ENCODE measurements at places on chromosomes 3 and 15. TPM values are rescaled to one million over a fixed set of nuclear protein-coding genes. Genes with fewer than 3 reads are reported as not detected.

Gene TIMMDC1
- 93.7 TPM for total RNA-seq

Gene CELF6
- total RNA-seq = 0.19 TPM

Gene OR5H1
- total RNA-seq = not detected

Gene EHD4
- total RNA-seq = 43.6 TPM

Gene SPINT1
- total RNA-seq = 11.3 TPM

Gene DPPA4
- not detected for total RNA-seq

Gene PRR20G
- total RNA-seq = not detected

Gene ATP10A
- total RNA-seq = 15.9 TPM

Gene PLCH1
- total RNA-seq = 0.12 TPM

Gene SEMA6D
- not detected for total RNA-seq

Gene PLSCR2
- total RNA-seq = not detected

Gene ISL2
- 0.15 TPM for total RNA-seq

Gene NTRK3
- total RNA-seq = 0.78 TPM

GRCh38 chr3:45946307-45946706 lies 3.0 kb downstream of the CXCR6 start:
- no peak for DNase-seq

- no peak for DNase-seq
These were observed 361 bp downstream of the SEMA3F start for GRCh38 chr3:50155491-50155878.

DNA sequence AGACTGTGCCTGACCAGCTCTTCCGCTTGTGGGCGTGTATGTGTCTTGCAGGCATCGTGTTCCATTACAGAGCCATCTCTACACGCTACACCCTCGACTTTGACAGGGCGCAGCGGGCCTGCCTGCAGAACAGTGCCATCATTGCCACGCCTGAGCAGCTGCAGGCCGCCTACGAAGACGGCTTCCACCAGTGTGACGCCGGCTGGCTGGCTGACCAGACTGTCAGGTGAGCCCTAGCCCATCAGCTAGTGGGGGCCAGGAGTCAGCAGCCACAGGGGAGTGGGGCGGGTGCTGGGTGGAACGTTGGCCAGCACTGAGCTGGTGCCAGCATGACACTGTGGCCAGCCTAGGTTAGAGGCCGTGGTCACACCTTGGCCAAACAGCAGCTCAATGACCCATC lies 36.7 kb downstream of the ACAN start:
- DNase-seq = no peak

DNA sequence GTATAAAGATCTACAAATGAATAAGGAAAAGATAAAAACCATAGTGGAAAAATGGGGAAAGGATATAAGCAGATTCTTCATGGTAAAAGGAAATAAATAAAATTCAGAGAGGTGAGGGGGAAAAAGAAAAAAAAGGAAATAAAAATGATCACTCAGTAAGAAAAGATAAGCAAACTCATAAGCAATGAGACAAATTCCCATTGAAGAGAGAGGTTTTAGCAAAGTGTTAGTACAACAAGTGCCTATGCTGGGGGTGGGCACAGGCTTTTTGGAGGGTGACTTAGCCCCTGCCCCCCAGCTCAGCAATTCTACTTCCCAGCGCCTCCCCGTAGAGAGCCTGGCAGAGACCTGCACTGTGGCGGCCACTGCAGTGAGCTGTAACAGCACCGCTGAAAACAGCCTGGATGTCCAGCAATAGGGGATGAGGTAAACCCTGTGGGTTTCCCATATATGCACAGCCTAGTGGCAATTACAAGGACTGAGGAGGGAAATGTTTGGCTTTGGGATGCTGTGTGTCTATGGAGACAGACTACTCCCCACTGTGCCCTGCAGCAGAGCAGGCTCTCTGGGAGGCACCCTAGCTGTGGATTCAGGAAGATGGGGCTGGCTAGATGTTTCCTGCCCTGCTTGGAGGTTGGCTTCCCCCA lies 23.7 kb upstream of the SFMBT1 start:
- DNase-seq = no peak

GRCh38 chr15:58087871-58088270 lies 22.4 kb upstream of the ALDH1A2 start:
- DNase-seq = no peak

GRCh38 chr3:51361746-51362145 lies 23.3 kb upstream of the MANF start:
- DNase-seq = no peak

GRCh38 chr3:17384567-17385296 lies 357.7 kb downstream of the TBC1D5 start:
- DNase-seq = no peak

DNA sequence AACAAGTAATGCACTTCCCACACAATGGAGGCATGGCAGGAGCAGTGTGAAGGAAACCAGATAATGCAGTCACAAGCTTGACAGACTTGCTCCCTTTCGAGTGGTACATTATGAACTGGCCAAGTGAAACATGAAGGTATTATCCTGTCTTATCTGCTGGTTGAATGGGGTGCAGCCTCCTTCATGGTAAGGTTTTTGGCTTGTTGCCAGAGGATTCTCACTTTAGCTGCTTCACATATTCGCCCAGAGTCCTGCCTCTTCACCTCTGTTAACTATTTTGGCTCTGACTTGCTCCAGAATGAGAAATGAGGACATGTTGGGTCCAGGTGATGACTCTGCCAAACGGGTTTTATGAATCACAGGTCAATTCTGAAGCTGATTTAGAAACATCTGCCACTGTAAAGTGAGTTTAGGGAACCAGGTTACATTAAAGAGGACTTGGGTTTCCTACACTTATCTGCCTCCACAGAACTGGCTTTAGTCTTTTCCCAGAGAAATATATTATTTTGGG lies 19.5 kb upstream of the CCDC39 start:
- no peak for DNase-seq

GRCh38 chr15:77502379-77503095 lies 81.8 kb downstream of the HMG20A start:
- DNase-seq = no peak

DNA sequence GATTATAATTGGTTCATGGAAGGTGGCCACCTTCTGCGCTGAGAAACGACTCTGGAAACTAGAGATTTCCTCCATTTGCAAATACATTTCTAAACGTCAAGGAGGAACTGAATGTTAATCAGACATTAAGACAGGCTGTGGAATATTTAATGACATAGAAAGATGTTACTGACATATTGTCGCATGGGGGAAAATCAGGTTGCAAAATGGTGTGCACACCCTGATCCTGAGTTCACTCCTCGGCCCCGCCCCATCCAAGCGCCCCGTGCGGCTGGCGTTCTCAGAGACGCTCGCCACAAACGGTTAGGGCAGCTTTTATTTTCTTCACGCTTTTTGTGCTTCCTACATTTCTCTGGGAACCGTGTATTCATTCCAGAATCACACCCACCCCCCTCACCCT lies 10.7 kb downstream of the H1-8 start:
- peak; percentile 24 for DNase-seq

- DNase-seq = no peak
These were observed 335.9 kb downstream of the THSD4 start for GRCh38 chr15:71451130-71451529.

DNA sequence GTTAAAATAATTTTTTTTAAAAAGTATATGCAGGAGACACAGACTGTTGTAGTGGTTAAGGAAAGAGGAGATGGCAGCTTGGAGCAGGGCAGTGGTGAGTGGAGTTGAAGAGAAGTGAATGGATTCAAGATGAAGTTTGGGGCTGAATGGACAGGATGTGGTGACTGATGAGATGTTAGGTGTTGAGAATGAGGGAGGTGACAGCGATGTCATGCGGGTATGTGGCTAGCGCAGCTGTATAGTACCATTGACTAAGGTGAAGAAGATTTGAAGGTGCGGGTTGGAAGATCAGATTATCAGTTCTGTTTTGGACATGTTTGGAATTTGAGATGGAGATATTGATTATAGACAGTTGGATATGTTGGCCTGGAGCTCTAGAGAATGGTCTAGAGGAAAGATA lies 20.1 kb downstream of the FBXO22 start:
- DNase-seq = peak; percentile 33

GRCh38 chr3:178850450-178851190 lies 221.0 kb downstream of the ZMAT3 start:
- no peak for DNase-seq

DNA sequence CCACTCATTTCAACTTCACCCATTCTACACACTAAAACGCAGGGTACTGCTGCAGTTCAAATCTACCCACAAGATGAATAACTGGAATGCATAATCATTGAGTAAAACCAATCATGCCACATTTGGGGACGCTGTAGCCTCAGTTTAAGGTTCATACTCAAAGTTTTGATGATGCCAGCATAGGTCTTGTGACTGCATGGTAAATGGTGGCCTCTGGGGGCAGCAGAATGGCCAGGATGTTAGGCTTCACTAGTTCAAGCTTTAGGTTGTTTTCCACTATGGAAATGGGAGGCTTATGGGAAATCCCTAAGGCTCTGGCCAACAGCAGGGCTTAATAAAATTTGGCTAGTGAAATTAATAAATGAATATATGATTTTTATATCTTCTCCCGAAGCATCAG lies 104.3 kb upstream of the TSC22D2 start:
- peak; percentile 24 for DNase-seq

DNA sequence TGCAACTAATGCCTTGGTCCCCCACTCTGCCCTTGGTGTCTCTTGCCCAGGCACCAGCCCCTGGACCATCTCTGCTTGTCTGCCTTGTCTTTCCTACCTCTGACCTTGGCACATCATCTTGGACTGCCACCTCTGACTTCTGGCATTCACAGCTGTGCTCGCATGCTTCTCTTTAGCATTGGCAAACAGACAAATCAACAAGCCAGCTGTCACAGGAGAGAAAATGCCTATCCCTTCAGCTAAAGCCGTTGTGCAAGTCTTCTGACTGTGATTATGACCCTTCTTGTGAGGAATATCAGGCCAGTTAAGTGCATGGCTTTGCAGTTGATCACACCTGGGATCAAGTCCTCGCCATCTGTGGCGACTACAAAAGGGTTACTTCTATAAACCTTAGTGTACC lies 84.6 kb downstream of the PRICKLE2 start:
- no peak for DNase-seq

- DNase-seq = no peak
These were observed 313.4 kb downstream of the RBMS3 start for GRCh38 chr3:29594261-29594660.

GRCh38 chr3:112845772-112846171 lies 892 bp downstream of the CD200R1L start:
- DNase-seq = no peak

DNA sequence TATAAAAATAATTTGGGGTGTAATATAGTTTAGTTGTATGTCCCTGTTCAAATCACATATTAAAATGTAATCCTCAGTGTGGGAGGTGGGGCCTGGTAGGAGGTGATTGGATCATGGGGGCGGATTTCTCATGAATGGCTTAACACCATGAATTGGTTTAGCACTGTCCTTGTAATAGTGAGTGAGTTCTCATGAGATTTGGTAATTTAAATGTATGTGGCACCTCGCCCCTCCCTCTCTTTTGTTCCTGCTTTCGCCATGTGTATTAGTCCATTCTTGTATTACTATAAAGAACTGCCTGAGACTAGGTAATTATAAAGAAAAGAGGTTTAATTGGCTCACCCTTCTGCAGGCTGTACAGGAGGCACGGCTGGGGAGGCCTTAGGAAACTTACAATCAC lies 83.9 kb downstream of the ANXA2 start:
- DNase-seq = no peak

DNA sequence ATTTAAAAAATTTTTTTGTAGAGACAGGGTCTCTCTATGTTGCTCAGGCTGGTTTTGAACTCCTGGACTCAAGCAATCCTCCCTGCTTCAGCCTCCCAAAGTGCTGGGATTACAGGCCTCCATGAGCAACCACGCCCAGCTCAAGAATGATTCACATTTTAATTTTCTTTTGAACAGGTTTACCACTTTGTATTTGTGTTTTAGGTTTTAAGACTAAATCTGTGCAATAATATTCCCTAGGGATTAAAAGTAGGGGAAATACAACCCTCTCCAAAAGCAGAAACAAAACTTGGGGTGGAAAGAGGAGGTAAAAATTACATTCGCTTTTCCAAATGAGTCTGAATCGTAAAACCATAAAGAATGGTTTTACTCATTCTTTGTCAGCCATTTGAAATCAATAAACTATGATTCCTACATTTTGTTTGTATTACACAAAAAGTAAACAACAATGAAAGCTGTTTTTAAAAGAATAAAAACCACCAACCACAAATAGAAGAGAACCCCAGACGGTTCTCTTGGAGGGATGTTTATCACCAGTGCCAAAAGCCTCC lies 37.8 kb downstream of the SLC24A1 start:
- no peak for DNase-seq

DNA sequence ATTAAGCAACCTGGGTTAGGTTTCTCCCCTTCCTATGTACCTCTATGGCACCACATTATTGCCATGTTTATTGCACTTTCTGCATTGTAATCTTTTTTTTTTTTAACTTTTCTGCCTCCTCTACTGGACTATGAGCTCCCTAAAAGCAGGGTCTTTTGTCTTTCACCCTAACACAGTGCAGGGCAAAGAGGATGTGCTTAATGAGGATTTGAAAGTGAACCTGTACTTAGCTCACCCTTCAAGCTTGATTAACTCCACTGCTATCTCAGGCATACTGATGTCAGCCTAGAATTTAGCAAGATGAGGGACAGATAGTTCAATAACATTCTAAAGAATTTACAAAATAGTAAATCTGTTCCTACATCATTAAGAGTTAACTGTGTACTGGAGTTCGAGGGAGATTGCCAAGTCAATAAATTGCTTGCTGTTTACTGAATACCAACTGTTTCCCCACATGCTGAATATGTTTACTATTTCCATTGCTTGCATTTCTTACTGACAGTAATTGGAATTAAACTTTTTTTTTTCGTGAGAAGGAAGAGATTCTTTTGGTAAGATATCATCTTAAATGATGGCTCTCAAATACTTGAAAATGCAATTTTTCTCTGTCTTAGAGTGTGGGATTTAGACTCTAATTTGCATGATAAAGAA lies 15.7 kb upstream of the PPARG start:
- no peak for DNase-seq

DNA sequence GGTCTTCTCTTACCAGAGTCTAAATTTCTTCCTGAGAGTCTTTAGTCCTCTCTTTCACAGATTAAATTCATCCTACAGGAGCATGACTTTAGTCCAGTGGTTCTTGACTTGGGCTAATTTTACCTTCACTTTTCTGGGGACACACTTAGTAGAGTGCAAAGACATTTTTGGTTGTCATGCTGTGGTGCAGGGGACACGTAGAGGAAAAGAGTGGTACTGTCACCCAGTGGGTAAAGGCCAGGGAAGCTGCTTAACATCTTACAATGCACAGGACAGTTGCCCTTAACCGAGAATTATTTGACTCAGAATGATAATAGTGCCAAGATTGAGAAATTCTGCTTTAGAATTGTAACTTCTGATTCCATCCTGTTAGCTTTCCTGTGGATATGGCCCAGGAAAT lies 772.5 kb upstream of the GRM7 start:
- DNase-seq = no peak

DNA sequence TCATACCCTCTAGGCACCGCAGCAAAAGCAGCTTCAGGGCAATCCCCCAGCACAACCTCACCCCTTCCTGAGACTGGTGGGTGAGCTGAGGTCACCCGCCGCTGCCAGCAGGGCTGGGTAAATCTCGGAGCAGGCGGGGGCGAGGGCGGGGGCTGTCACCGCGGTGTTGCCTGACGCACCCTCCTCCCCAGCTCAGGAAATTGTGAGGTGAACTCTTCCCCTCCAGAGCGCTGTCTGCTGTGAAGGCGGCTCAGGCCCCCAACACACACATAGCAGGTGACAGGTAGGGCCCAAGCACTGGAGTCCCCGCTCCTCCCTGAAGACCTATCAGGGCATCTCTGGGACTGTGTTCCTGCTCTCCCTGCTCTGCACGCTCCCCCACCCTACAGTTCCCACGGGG lies 30.2 kb upstream of the FURIN start:
- peak; percentile 95 for DNase-seq

- no peak for DNase-seq
These were observed 829 bp downstream of the RNF7 start for GRCh38 chr3:141738891-141739363.

Measured in activated CD4-positive, alpha-beta memory T cell treated with anti-CD3 and anti-CD28 coated beads for 36 hours (primary cell).